NCI-H524 (cell line): ENCODE measurements at places on chromosomes 12 and 14.
A peak's percentile ranks its signal among the peaks of the same experiment; 100 is the strongest.

DNA sequence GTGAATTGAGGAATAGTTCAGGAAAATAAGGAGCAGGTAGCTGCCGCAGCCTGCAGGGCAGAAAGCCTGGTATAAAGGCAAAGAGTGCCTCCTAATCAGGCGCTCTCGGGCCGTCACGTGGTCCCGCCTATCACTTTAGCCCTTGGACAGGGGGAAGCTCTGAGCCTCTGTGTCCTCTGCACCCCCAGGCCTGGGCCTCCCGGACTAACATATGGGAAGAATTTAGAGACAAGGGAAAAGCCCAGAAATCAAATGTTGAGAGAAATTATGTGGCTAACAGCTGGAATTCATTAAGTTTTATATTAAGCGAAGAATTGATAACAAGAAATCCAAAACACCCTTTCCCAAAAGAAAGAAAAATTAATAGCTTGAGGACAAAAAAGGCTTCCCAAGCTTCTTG is 417.7 kb downstream of the ATP23 start:
- no peak for DNase-seq

DNA sequence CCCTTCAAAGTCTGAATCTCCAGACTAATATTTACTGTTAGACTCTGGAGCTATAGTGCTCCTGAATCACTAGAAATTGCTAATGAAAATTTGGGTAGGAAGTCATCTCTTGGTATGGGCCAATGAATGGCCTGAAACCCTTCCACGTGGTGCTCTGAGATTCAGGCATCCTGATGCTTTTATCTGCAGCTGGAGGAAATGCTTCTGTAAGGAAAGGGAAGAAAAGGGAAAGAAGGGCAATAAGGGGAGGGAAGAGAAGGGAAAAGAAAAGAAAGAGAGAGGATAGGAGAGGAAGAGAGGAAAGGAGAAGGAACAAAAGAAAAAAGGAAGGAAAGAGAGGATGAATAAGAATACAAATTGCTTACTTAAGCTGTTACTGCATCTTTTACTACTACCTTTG is 182.3 kb downstream of the GRIP1 start:
- DNase-seq, result no peak

DNA sequence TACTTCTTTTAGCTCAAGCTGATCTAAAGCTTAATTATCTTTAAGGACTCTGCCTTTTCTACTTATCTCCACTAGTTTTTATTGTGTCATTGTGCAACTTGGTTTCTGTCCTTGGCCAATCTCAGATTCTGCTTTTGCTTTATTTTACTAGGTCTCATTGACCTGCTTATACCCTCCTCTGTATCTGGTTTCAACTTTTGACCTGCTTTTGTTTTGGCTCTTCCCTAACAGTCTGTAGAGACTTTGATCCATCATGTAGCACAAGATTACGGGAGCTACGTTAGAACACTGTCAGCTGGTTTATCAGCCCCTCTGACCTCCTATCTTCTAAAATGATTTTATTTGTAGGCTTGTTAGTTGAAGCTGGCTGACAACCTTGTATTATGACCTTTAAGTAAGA is 43.6 kb downstream of the ZCRB1 start:
- DNase-seq, result no peak

GRCh38 chr12:117111386-117111785 is 12.2 kb upstream of the TESC start:
- no peak for DNase-seq

GRCh38 chr12:15899282-15899870 is 11.8 kb upstream of the DERA start:
- peak; percentile 2 for DNase-seq

GRCh38 chr14:21902561-21903181 is 229.1 kb upstream of the OR4E1 start:
- DNase-seq, result no peak

DNA sequence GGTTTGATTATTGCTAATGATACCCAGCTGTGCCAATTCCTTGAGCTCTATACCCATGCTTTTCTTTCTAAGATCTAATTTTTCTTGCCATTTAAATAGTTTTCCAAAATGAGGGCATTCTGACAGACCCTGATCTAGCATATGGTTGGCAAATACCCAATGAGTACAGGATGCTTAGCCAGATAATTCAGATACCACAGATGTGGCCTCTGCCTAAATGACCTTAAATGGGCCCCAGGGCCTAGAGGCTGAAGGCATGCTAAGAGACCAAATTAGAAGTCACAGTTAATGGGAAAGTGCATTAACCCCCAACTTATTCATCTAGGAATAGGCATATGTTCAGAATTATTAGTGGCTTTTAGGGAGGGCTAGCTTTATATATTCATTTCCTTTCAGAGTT is 122.3 kb upstream of the CNOT2 start:
- peak; percentile 35 for DNase-seq

GRCh38 chr12:71938728-71939385 is at the start of gene TPH2:
Gene TPH2, plus strand, starts transcription at chr12:71938845. Its CDS starts 142 bp downstream, at chr12:71938987.
- DNase-seq, result no peak

DNA sequence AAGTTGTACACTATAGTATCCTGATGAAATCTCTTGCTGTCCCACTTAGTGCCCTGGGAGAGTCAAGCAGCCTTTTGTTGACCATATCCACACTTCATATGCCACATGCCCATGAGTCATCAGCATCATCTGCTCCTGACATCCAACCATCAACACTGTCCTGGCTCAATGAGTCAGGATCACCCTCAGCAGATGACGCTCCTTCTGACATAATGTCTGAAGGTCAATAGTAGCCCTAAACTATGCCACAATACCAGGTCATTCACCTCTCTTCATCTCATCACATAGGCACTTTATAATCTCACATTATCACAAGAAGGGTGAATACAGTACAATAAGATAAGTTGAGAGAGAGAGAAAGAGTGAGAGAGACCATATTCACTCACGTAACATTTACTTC is 369.0 kb upstream of the FAR2 start:
- no peak for DNase-seq

- DNase-seq, result no peak
Measured at GRCh38 chr14:104227806-104228205, 89.4 kb downstream of the KIF26A start.

DNA sequence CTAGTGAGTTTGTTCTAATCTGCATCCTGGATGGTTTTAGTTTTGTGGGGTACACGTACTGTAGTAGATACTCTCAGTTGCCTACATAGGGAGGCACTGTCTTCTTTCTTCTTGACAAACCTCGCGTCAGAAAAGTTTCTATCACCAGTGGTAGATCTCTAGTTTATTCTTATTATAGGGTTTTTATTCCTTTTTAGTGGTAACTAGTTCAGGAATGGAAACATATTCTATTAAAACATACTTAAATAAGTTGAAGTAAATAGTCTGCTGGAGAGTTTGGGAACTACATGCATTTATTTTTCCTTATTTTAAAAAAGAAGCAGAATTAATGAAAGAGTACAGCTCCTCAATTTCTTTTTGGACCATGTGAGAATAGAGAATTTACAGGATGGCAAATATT is 33.6 kb upstream of the OR9K2 start:
- no peak for DNase-seq

DNA sequence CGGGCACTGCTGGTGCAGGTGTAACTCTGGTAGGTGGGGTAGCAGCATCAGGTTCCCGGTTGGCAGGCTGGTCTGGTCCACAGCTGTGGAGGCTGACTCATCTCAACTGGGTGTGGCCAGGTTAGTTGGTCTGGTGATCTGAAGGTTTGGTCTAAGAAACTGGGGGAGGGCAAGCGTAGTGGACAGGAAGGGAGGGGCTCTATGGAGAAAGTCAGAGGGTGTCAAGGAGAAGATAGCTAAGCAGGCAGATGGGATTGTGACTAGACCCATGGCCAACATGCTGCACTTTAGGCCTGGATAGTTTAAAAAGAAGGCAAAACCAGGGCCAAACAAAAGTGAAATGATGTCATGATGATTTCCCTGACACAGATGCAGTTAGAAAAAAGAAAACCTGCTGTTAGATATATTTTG is 7.9 kb downstream of the TRIM9 start:
- DNase-seq, result no peak

GRCh38 chr12:124088217-124088907 is 115.3 kb downstream of the ZNF664 start:
- no peak for DNase-seq

DNA sequence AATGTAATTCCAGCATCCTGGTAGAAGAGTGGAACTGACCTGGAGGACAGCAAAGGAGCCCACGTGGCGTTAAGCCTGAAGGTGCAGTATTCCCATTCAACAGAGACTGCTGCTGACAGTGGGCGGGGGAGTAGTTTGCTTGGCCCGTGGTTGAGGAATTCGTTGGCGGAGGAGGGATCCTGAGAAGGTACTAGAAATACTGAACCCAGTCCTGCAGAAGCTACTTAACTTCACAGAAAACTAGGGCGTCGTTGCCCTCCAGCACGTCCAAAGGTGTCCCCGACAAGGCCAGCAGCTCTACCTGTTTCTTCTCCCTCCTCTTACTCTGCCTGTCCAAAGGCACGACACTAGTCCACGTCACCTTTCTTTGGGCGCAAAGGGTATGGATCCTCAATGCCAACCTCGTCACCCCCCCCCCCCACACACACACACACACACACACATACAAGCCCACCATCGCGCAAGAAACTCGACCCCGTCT is 303 bp downstream of the PUS7L start:
- no peak for DNase-seq

- DNase-seq, result no peak
Measured at GRCh38 chr12:10719482-10719881, 3.6 kb downstream of the YBX3 start.

- no peak for DNase-seq
Measured at GRCh38 chr12:46857486-46857885, 31.7 kb upstream of the SLC38A4 start.

- peak; percentile 100 for DNase-seq
Measured at GRCh38 chr14:81681541-81681940, 147.9 kb upstream of the SEL1L start.

DNA sequence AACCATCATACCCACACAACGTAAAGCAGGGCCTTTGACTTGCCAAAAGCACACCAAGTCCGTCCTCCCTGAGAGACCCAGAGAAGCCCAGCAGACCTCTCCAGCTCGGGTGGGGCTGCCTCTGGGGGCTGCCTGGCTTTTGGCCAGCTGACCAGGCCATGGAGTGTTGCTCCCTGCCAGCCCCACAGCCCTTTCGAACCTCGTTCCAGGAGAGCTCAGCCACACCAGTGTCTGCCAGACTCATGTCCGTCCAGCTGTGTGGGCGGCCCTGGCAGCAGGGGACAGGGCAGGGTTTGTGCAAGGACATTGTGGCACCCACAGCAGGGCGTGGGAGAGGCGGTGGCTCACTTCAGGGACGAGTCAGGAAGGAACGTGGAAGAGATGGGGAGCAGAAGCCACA is 22.6 kb upstream of the IRF2BPL start:
- no peak for DNase-seq

DNA sequence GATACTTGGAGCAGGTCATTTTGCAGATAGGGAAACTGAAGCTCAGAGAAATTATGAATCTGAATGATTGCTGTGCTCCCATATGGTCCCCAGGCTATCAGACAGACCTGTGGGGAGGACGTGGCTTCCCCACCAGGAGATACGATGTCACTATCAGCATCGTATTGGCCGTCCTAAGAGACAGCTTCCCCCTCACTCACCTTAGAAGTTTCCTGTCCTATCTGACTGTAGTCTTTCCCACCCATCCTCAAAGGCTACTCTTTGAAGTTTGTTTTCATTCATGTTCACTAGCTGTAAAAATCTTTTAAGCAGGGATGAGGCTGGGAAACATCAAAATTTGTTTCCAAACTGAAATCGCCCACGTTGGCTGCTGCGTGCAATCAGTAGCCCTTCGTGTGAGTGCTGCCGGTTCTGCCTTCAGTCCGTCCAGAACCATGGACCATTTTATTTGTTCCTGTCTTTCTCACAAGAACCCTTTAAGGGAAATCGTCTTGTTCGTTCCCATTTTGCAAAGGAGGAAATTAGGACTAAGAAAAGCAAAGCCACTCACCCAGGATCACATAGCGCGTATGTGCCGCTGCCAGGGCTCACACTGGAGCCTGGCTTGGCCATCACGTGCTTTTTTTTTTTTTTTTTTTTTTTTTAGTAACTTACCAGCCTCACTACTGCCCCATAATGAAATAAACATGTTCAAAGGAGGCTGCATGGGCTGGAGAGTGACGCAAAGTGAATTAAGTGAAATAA is 1.0 kb upstream of the KDM2B start:
- no peak for DNase-seq

- no peak for DNase-seq
Measured at GRCh38 chr14:71209888-71210287, 302.6 kb downstream of the PCNX1 start.

- DNase-seq, result no peak
Measured at GRCh38 chr12:70379846-70380245, 13.8 kb downstream of the KCNMB4 start.

DNA sequence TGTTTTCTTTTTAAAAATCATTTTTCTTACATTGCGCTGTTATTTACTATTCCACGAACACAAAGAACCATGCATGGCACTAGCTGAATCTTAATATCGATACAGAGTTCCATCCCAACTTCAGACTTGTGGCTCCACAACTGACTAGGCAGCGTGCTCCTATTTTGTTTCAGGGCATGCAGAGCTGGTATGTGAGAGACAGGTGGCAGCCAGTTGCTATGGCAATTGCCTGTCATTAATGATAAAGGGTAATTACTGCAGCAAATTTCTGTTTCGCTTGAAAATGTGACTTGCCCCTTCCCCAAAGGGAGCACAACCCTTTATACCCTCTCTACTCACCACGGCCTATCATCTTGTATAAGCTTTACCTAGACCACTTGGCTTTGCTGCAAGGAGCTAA is 113.1 kb upstream of the G2E3 start:
- DNase-seq, result no peak

GRCh38 chr12:65171870-65172269 is 2.5 kb downstream of the LEMD3 start:
- peak; percentile 6 for DNase-seq

DNA sequence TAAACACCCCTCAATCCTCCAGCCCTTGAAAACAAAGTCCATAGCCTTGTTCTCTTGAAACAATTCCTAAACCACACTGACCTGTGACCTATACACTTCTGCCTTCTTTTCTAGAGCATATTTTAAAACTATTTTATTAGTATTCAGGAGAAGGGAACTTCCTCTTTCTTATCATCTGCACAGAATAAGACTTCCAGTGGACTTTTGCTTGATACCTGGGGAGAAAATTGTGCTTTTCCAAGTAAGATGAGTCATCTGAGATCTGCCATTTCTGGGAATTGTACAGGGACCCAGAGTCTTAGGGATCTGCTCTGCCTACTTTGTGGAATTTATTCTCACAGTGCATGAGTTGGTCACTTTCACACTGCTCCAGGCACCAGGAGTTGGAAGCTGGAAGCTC is 10.5 kb upstream of the WNT5B start:
- no peak for DNase-seq
